NCI-H460 (cell line): ENCODE measurements at places on chromosomes 4 and X. TPM values are rescaled to one million over a fixed set of nuclear protein-coding genes. Genes with fewer than 3 reads are reported as not detected.
A peak's percentile ranks its signal among the peaks of the same experiment; 100 is the strongest.

Gene ZMAT1
- total RNA-seq, result 2.0 and 2.3 TPM in 2 replicates

Gene HGFAC
- not detected in 2 replicates for total RNA-seq

Gene TLR8
- not detected in 2 replicates for total RNA-seq

- no peak for DNase-seq
Observed at GRCh38 chr4:150280081-150280895, 202.0 kb downstream of the DCLK2 start.

DNA sequence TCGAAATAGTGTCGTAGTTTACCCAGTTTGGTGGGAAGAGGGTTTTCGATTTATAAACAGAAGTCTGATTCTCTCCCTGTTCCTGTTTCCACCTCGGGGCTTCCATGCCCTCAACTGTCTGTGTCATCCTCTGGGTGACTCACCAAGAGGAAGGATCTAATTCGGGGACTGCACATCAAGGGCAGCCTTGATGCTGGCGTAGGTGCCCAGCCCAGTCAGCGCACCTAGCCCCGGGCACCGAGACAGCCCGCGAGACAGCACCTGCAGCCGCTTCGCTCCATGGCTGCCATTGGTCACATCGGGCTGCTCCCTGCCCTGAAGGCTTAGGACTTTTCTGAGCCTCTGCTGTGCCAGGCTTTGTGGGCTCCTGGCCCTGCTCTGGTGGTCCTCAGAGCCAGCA is 7.7 kb downstream of the ABCD1 start:
- no peak for DNase-seq

DNA sequence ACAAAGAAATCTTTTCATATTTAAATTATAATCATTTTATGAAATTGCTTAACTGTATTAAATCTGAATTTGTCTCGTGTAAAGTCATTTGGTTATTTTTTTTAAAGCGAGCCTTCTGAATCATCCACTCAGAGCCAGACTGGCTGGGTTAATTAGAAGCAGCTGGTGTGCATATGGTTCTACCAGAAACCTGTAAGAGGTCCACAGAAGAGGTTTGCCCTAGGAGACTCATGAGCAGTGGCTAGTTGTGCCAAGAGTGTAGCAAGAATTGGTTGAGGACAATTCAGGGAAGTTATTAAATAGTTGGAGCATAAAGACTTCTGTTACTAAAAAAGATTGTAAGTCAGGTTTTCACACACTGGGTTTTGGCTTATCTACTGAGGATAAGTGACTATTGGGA is 267.4 kb downstream of the IL1RAPL2 start:
- DNase-seq, result no peak

GRCh38 chr4:188722911-188723310 is 583.7 kb downstream of the TRIML1 start:
- DNase-seq, result no peak

DNA sequence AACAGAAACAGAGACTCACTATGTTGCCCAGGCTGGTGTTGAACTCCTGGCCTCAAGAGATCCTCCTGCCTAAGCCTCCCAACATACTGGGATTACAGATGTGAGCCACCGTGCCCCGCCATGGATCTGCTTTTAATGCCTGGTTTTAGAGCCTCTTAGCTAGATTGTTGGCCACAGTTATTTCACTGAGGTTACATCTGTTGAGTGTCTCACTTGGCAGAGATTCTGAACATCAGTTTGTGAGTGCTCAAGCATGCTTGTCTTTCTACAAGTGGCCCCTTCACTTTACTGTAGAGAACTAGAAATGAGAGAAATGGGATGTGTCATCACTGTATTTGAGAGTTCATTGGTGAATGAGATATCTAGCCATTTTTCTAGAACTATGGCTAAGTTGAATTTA is 218.5 kb downstream of the APBB2 start:
- DNase-seq, result no peak

DNA sequence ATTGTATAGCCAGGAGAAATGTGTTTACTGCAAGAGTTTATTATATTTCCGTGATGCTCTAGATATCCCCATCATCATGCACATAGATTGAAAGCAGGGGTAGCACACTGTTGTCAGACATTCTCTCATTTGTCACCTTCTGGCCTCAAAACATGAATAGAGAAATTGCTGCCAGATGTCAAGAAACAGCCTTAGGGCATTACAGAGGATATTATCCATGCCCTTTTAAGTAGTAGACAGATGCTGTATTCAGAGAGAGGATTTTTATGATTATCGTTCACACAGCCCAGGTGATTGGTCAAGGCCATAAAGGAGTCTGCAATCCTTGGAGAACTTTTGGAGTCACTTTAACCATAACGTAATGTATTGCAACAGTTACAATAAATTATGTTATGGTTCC is 1961.5 kb upstream of the TENM3 start:
- no peak for DNase-seq

DNA sequence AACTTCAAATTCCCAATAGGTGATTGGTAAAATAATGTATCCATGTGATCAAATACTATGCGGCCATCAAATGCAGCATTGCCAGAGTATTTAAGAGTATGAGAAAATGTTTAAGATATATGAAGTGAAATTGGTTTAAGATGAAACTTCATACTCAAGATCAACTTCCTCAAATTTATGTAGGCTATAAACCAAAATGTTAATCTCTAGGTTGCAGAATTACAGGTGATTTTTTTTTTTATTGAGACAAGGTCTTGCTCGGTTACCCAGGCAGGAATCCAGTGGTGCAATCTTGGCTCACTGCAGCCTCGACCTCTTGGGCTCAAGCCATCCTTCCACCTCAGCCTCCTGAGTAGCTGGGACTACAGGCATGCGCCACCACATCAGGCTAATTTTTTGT is 25.3 kb downstream of the ACSL4 start:
- DNase-seq, result no peak

- DNase-seq, result no peak
Observed at GRCh38 chrX:45584717-45585116, 384.0 kb upstream of the DIPK2B start.

DNA sequence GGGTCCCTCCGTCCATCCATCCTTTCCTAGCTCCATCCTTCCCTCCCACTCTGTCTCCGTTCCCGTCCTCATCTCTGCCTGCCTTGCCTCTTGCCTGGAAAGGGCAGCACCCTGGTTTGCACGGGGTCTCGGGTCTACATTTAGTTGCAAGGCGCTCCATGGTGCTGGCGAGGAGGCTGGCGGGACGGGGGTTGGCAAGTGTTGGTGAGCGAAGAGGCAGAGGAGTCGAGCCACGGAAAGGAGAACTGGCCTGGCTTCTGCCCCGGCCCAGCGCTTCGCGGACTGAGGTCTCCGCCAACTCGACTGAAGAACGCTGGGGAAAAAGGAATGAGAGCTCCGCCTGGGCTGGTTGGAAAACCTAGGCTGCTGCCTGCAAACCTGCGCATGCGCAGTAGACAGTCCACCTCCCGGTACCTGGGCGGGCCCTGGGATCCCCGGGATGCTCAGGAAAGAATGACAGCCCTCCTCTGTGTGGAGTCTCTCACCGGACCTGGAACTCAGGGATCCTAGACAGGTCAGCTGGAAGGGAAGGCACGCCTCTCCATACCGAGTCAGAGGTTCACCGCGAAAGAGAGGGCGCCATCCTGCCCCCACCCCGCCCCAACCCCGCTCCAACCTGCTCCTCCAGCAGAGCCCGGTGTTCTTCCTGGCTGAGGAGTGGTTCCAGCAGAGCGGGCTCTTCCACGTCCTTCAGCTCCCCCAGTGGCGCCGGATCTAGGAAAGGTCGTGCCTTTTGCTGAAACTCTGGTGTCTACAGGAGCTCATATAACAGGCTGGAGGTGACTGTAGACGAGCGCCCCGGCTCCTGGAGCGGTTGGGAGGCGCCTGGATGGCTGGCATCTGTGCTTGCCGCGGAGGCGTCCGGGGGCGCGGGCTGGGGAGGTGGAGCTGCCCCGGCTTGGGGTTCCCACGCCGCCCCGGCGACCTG is 6.0 kb downstream of the FRG2 start:
- DNase-seq, result peak; percentile 62

DNA sequence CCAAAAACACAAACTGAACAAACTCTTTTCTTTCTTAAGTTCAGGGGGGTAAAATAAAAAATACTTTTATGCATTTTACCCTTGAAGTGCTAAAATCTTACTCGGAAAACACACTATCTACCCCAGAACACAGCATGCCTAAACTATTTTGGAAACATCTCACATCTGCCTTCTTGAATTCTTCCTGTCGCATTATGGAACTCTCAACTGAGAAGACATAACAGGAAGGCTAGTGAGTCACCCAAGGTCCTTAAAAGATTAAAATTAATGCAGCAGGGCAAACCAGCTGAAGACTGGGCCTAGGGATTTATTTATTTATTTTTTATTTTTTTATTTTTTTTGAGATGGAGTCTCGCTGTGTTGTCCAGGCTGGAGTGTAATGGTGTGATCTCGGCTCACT is 208.2 kb downstream of the APBB2 start:
- no peak for DNase-seq

- DNase-seq, result peak; percentile 78
Observed at GRCh38 chr4:1693131-1693896, 9.2 kb upstream of the FAM53A start.

DNA sequence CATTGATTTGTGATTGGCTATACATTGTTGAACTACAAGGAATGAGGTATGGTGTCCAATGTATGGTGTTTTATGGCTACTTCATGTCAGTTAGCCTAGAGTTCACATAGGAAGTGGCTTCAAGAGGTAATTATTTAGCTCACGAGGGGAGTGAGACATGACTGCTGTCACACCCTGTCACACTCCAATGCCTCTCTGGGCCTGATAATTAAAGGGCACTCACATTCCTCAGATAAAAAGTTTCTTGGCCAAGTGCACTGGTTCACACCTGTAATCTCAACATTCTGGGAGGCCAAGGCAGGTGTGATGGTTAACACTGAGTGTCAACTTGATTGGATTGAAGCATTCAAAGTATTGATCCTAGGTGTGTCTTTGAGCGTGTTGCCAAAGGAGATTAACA is 65.0 kb upstream of the DDX60 start:
- DNase-seq, result no peak

DNA sequence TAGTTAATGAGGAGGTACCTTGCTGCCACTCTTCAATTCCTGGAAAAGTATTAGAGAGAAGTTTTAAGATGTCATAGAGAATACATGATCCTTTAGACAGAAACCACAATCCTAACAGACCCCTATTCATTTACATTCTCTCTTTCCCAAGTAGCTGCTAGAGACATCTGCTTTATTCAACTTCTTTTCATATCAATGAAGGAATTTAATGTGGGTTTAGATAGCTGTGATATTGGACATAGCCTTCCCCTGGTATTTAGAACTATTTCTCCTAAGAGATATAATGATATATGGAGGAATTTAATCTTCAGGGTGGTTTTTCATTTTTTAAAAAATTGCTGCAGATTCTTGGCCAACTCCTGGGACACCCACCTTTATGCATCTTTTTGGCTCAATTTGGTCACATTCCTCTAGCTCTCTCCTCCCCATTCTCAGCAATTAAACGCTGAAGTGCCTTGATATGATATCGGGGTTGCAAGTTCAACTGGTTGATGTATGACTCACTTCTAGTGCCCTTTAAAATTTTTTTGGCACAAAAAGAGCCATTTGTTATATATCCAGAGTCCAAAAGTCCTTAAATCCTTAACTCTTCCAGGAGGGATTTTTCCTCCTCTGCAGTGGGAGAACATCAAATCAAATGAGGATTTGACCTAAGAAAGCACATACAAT is 57.6 kb downstream of the DOCK11 start:
- DNase-seq, result no peak

DNA sequence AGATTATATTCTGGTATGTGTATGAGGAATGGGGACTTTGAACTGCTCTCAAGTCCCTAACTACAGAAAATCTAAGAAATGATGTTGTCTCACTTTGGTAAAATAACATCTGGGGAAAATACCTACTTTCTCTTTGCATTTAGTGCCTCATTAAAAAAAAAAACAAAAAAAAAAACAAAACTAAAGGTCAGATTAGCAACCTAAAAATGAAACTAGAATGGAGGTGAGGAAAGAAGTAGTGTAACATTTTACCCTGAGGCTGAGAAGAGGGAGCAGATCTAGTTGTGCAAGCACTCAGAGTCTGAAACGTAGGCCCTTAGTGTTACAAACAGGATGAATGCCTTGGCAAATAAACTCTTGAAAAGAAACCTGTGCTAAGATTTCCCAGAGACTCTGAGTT is 56.0 kb downstream of the VGLL1 start:
- no peak for DNase-seq

DNA sequence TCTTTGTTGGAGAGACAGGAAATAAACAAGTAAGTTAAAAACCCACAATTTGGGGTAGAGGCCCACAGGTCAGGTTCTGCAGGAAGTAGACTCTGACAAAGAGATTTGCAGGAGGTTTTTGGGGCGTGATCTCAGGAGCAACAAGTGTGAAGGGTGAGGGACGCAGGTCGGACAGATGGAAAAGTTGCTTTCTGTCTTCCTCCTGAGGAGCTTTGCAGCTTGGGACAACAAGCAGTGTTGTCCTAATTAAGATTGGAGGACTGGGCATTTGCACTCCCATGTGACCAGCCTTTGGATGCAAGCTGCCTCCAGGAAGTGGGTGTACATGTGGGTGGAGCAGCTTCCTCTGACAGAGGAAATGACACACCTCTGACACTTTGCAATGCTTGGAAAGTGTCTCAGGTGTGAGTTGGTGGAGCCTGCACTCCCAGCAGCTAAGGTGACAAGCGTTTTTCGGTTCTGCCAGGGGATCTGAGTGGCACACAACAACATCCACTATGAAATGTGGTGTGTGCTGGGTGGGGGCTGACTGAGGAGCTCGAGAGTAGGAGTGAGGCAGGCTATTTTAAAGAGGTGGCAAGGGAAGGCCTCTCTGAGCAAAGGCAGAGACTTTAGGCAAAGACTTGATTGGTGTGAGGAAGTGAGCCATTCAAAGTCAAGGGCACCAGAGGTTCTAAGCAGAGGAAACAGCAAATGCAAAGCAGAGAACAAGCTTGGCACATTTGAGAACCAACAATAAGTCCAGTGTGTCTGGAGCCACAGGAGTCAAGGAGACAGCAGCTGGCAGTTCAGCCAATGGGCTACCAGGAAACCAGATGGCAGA is 339.8 kb upstream of the GATB start:
- no peak for DNase-seq

- no peak for DNase-seq
Observed at GRCh38 chr4:142474398-142475087, 371.6 kb downstream of the INPP4B start.
